ENCODE measurements at places on chromosomes 13 and 19. TPM values are rescaled to one million over a fixed set of nuclear protein-coding genes. Genes with fewer than 3 reads are reported as not detected.

GRCh38 chr19:39194832-39195542, 1.8 kb upstream of the NCCRP1 start:
- DNase-seq = no peak

DNA sequence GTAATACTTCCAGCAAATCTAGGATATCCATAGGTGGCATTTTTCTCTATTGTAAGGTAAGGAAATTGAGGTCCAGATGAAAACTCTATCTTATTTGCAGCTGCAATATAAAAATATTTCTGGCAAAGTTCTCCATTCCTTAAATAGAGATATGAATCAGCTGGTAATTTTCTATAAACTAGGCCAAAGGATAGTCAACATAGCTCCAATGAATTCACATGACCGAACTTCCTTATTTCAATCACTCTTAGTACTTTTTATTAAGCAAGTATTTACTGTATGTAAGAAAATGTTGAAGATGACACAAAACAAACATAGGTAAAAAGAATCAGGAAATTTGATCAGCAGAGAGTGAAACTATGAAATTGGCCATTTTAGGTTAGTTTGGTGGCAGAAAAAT, 13.0 kb upstream of the LCP1 start:
- DNase-seq = no peak

Gene CEACAM1
- total RNA-seq = 0.32 TPM

Gene FGF9
- not detected for total RNA-seq

Gene CLEC11A
- 2.4 TPM for total RNA-seq
